ENCODE measurements at places on chromosomes 5 and 9.

DNA sequence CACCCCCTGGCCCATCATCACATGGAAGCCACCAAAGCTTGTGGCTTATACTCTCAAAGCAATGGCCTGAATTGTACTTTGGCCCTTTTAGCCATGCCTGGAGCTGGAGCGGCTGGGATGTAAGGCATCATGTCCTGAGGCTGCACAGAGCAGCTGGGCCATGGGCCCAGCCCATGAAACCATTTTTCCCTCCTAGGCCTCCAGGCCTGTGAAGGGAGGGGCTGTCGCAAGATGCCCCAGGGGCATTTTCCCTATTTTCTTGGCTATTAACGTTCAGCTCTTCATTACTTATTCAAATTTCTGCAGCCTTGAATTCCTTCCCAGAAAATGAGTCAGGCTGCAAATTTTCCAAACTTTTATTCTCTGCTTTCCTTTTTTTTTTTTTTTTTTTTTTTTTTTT is 27.7 kb downstream of the FST start:
- DNase-seq = no peak

DNA sequence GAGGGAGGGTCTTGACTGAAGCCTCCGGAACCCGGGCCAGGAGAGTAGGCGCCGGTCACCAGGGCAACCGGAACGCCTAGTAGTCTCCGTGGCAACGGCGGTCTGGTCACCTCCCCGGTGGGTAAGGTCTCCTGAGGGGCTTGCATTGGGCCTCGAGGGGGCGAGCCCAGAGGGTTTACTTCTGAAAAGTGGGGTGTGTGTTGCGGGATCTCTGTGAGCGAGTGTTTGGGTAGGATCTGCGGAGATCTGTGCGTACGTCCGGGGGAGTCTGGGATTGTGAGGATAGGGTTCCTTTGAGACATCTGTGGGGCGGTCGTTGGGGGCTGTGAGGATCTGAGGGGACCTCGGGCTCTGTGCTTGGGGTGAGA is at the start of gene FAM221B:
Gene FAM221B, minus strand, starts transcription at position 17 of the 368 bp plus-strand sequence. CDS start 2,571 bp downstream, outside the sequence.
- no peak for DNase-seq

GRCh38 chr5:73513996-73514395 is 15.8 kb downstream of the BTF3 start:
- DNase-seq = no peak

- no peak for DNase-seq
These were observed 70.4 kb downstream of the ARHGAP26 start for GRCh38 chr5:142840575-142840974.

DNA sequence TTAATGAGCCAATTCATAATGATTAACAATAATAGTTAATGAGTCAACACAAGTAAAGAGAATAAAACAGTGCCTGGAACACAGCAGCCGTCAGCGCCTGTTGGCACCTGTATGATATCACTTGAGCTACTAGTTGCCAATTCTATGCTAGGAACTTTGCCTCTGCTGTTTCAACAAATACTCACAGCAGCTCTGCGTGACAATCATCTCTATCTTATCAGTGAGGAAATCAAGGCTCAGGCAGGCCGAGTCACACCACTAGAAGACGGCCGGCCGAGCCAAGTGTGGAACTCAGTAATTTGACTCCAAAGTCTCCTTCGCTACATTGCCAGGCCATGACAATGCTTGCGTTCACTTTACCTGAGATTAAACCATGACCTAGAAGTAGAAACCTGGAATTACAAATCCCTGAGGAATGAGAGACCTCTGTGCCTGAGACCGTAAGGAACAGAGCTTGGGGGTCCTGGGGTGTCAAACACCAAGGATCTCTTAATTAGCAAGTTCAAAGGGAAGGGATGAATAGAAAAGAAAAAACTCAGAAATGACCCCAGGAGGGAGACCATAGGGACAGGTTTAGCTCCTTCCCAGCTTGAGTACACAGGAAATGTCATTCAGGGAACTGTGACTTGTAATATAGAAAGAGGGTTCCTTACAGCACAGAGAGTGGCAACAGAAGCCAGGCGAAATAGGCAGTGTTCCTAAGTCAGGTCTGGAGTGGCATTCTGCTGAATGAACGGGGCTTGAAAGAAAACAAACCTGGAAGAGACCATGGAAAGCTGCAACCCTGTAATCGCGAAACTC is 109.1 kb downstream of the SUSD1 start:
- no peak for DNase-seq

Measured in activated naive CD4-positive, alpha-beta T cell treated with anti-CD3 and anti-CD28 coated beads, Interleukin-2, amount 10 ng/mL, durations not matched to agents 7 days and 5 days (primary cell).